Sigmoid colon (tissue), 7 donors: ENCODE measurements at places on chromosomes 16 and 17.

- peak; percentile 17 for DNase-seq
Measured at GRCh38 chr17:8022360-8023003, 16.4 kb upstream of the ALOX15B start.

GRCh38 chr17:44409309-44410028 is 20.0 kb upstream of the ITGA2B start:
- DNase-seq, result no peak

DNA sequence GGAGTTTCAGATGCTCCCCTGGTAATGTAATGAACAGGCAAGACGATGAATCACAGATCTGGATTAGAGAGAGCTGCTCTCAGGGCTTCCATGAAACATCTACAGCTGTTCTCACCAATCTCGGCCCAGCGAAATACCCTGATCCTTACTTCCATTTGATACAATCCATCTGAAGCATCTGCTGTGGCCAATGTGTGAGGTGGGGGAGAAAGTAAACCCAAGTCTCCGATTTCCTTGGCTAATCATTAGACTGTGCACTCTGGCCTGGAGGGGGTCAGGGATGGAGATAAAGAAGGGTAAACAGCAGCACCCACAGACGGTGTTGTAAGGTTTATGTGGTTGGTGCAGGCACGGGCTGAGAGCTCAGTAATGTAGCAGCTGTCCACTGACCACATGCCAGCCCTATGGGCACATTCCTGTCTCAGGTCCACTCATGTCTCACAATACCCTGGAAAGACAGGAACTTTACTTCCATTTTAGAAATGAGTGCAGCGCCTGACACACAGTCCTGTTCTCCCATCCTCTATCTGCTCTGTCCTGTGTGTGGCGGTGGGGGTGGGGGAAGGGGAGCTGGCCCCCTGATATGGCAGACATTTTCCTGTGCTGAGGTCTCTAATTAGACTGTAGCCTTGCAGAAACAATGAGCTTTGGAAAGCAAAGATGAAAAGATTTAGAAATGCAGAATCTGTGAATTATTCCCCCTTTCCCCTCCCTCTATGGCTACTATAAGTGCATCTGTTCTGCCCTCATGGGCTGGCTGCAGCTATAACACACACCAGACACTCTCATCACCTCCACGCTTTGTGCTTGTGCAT is 48.3 kb upstream of the ERN1 start:
- no peak for DNase-seq

GRCh38 chr17:39485555-39485954 is 24.3 kb downstream of the CDK12 start:
- no peak for DNase-seq

DNA sequence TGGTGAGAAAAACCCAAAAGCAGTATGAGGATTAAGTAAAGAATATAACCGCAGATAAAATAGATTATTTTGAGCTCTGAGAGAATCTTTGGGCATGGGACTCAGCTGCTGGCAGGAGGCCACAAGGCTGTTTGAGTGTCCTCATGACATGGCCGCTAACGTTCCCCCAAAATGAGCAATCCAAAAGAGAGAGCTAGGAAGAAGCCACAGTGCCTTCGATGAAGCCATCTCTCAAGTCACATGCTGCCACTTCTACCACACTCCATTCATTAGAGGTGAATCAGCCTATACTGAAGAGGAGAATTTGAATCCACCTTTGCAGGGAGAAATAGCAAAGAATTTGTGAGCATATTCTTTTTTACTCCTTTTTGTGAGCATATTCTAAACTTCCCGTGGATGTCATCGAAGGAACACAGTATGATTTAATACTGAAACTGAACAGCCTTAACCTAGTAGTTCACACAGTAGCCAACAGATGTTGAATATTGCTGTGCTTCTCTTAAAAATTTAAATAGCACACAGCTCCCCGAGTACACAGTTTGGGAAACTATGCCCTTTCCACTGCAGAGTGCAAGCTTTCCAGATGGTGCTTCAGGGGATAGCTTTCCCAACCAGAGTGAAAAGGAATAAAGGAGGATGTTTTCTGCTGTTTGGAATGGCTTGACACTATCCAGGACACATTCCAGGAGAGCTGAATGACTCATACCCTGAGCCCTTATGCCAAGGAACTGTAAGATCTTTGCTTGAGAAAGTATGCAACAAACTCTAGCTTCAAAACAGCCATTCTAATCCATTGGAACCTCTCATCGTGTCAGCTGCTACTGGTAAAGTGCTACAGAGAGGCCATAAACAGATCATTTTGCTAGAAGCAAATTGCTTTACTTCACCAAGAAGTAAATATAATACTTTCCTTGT is 33.9 kb downstream of the ANKFY1 start:
- peak; percentile 91 for DNase-seq

DNA sequence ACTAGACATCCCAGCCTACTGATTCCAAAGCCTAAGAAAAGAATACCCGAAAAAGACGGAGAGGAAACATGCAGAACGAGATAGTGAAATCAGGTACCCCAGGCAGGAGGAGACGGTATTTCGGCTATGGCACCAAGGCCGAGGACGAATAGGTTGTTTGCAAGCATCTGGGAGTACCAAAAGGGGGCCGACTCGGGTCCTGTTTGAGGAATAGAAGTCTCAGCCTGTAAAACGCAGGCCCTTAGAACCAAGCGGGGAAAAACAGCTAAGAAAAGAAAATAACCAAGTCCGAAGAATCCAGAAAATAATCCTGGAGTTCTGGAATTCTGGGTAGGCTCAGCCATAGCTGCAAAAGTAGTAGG is 537 bp downstream of the SLC35B1 start:
- DNase-seq, result no peak

- DNase-seq, result no peak
Measured at GRCh38 chr17:75615301-75615700, 17.9 kb upstream of the SMIM5 start.

GRCh38 chr17:81907219-81908145 is 3.7 kb downstream of the PCYT2 start:
- DNase-seq, result no peak

DNA sequence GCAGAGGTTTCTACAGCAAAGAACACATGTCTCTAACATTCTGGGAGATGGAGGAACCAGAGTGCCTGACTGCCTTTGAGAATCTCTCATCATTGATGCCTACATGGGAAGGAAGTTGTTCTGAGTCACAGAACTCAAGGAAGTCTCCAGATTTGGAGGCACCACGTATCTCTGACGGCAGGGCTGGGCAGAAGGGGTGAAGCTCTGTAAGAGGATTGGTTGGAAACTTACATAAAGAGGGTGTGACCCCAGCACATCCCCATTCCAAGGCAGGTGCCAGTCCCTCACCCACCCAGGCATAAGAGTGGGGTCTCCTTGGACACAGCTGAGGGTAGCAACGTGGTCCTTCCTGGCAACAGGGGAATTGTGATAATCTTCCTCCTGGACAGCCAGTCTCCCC is 17.4 kb downstream of the TNFRSF13B start:
- peak; percentile 20 for DNase-seq

DNA sequence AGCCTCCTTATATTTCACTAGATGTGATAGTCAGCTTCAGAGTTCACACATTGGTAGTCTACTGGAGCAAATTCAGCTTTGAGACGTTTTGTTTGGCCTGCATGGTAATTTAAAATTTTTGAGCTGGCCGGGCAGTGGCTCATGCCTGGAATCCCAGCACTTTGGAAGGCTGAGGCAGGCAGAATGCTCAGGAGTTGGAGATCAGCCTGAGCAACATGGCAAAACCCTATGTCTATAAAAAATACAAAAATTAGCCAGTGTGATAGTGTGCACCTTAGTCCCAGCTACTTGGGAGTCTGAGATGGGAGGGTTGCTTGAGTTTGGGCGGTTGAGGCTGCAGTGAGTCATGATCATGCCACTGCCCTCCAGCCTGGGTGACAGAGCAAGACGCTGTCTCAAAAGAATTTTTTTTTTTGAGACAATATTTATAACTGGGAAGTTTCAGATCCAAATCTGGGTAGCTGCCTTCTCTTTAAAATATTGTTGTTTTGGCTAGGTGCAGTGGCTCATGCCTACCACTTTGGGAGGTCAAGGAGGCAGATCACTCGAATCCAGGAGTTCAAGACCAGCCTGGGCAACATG is 4.8 kb upstream of the BLMH start:
- no peak for DNase-seq

DNA sequence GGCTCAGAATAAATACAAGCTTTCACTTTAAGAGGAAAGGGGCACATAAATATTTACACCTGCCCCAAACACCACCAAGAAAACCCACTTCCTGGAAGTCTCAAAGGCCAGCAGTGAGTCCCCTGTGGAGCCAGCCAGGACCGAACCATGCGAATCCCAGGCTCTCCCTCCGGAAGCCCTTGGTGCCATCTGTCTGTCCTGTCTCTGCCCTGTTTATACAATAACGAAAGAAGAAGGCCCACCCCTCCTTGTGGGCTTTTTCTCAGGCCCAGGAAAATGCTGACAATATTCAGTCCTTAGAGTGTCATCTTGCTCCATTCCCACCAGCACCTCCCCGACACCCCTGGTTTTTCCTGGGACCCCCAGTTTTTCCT is 3.6 kb upstream of the SLC6A4 start:
- DNase-seq, result no peak

DNA sequence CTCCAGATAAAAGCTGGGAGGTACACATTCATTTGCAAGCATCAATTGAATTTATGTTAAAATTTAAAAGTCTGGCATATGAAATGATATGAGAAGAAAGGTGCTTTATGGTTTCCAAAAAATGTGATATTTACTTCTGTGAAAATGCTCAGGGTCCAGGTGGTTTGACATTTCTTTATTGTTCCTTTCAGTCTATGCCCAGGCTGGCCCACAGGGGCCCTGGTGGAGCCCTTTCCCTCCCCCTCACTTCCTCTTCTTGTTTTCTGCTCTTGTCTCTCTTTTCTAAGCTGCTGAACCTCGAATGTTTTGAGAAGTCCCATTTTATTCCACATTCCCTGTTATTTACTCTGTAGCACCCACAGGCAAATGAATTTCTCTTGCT is 127.8 kb downstream of the HS3ST3B1 start:
- no peak for DNase-seq

DNA sequence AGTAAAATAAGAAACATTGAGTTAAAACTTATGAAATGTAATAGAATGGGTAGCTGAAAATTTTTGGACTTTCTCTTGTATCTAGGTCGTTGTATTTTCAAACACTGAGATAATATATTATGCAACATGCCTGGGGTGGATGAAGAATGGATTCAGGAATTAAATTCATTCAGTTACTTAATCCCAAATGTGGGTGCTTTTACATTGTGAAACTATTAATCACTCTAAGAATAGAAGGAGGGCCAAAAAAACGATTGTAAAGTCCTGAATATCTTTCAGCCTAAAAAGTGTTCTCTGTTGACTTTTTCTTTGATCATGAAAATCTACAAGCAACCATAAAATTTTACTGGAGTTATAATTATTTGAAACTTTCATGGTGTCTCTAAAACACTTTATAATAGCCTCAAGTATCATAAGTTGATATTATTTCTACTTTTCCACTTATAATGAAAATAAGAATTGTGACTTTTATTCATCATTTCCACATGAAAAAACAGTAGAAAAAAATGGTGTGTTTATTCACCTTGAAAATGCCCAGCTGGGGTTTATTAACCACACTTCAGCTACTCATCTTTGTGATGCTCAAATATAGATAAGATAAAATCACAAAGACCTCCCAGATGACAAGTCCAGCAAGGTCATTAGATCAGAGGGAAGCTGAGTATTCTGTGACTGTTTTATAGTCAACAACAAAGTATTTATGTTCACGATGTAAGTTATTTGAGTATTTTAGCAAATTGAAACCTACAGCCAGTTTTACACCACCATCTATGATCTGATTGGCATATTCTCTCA is 619.9 kb upstream of the SOX9 start:
- DNase-seq, result no peak

- no peak for DNase-seq
Measured at GRCh38 chr16:4814542-4815173, 12.2 kb upstream of the ROGDI start.

GRCh38 chr17:75442168-75443103 is 14.0 kb upstream of the TMEM94 start:
- DNase-seq, result no peak

DNA sequence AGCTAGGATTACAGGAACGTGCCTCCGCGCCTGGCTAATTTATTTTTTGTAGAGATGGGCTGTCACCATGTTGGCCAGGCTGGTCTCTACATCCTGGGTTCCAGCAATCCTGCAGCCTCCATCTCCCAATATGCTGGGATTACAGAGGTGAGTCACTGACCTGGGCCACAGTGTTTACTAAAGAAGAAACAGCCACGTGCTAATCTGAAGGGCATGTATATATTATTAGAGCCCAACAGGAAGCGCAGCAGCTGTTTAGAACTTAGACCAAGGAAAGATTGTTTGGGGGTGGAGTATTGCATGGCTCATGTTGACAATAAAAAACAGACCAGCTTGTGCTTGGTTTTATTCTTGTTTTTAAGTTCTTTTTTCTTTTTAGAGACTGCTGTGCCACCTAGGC is 60.2 kb downstream of the HAPSTR1 start:
- no peak for DNase-seq

- no peak for DNase-seq
Measured at GRCh38 chr16:78506367-78507193, 407.1 kb downstream of the WWOX start.

GRCh38 chr17:19470530-19471261 is 59.7 kb downstream of the RNF112 start:
- peak; percentile 96 for DNase-seq

DNA sequence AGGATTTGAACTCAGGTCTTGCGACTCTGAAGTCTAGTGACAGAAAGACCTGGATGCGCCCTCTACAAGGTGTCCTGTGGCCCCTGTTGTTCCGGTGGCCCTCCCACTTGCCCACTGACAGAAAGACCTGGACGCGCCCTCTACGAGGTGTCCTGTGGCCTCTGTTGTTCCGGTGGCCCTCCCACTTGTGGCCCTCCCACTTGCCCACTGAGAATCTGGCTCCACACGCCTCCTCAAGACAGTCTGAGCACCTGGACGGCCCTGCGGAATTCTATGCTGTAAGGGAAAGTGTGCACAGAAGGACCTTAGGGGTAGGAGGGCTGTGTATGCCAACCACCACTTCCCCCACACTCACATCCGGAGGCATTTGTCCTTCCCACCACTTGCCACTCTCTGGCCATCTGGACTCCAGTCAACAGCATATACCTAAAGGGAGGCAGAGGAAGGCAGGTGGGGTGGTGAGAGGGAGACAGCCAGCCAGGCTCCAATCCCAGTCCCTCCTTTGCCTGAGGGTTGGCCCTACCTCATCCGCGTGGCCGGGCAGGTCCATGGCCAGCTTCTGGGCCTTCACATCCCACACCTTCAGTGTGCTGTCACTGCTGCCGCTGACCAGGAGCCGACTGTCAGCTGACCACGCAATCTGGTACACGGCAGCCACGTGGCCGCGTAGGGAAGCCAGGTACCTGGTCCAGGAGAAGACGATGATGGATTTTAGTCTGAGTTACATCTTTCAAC is 9.1 kb downstream of the NLE1 start:
- DNase-seq, result no peak

GRCh38 chr16:89565506-89566372 is 5.3 kb downstream of the RPL13 start:
- no peak for DNase-seq
